ENCODE measurements at places on chromosomes 16 and 17.

DNA sequence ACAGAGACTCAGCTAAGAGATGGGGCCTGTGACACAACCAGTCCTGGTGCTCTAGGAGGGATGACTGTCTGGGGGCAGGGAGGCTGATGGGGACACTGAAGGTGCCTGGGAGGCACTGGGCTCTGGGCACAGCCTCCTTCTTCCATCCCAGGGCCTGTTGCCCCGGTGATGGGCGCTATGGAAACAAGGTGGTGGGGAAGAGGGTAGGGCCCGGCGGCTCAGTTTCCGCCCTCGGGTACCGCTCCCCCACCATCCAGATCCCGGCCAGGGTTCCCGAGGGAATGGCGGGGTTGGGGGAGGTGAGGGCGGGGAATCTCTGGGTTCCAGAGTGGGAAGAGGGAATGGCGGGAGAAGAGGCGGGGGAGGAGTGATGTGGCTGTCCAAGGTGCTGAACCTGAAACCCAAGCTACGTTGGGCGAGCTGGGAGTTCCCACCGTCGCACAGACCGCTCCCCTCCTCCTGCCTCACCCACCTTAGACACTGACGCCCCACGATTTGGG lies 981 bp downstream of the KCNH4 start:
- peak; percentile 20 for DNase-seq

GRCh38 chr16:29767062-29767461 lies 11.0 kb upstream of the ZG16 start:
- no peak for DNase-seq

DNA sequence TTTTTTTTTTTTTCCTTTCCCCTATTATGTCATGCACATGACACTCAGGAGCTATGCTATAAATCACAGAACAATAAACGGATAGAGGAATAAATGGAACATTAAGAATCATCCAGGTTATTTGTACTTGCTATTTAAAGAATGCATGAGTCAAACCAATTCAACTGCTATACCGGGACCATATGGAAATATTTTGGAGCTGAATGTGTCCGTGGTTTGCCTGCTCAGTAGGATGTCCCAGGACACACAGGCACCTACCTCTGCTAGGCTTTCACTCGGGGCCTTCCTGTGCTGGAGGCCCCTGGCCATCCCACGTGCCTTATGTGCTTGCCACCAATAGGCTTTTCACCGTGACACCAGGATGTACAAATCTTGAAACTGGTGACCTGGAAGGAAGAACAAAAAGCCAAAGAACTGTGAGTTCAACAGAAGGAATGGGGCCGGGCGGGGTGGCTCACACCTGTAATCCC lies 15.3 kb upstream of the SEC14L1 start:
- no peak for DNase-seq

DNA sequence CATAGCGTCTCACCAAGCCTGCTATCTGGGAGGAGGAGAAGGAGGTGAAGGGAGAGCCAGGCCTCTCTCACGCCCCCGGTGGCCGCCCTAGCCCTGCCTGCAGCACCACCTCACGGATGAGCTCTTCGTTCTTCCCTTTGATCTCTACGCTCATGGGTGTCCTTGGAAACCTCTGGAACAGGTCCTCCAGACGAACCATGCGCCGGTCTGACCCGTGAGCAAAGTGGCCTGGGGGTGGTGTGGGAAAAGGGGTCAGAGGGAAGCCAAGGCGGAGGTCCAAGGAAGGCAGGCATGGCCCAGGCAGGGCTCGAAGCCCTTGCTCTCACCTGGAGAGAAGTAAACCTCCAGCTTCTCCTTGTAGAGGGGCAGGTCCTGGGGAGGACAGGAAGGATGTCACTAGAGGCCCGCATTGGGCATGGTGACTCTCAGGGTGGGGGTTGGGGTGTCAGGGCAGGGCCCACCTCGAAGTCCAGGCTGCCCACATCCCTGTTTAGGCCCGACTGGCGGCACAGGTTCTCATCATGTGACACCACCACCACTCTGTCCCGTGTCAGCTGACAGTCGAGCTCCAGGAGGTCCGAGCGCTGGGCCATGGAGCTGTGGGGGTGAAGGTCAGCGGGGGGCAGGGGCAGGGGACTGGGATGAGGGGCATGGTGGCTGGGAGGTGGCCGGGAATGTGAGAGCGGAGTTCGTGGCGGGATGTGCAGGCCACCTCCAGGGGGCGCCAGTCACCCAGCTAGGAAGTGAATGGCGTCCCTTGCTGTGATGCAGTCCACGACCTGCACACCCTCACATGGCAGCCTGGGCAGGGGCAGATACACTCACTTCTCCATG lies 923 bp downstream of the GDPD3 start:
- DNase-seq, result peak; percentile 39

DNA sequence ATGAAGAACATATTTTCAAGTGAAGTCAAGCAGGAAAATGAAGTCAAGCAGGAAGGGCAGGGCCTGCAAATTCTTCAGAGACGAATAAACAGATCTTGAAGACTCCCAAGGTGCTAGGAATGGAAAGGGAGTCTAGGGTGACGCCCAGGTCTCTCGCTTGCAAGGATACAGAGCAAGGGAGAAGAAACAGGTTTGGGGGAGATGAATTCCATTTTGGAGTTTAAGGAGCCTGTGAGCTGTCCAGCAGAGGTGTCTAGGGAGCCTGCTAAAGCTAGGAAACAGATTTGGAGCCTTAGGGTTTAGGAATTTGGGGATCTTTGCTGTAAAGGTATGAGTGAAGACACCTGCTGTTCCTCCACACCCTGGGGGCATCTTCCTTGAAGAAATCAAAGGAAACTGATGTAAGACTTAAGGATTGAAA lies 2.0 kb upstream of the UNKL start:
- no peak for DNase-seq

- no peak for DNase-seq
Observed at GRCh38 chr16:85361441-85362118, 249.3 kb upstream of the CIBAR2 start.

GRCh38 chr17:76432712-76433336 lies 20.1 kb downstream of the UBE2O start:
- no peak for DNase-seq

GRCh38 chr17:69058165-69058564 lies 2.6 kb downstream of the ABCA9 start:
- DNase-seq, result no peak

DNA sequence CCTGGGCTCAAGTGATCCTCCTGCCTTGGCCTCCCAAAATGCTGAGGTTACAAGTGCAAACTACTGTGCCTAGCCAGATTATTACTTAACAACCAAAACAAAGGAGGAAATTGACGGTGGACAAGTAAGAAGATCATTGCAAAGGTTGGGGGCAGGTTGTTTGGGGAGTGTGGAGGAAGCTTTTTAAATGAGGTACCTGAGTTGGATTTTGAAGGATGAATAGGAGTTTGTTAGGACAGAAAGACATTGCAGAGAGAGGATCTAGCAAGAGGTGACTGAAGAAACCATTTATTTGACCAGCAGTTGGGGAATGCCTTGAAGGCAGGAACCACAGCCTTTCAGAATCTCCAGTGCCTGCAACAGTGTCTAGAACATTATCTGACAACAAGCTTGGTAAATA lies 51.3 kb downstream of the ABCC1 start:
- DNase-seq, result no peak

GRCh38 chr17:66076546-66077190 lies 115.3 kb downstream of the CEP112 start:
- DNase-seq, result no peak

DNA sequence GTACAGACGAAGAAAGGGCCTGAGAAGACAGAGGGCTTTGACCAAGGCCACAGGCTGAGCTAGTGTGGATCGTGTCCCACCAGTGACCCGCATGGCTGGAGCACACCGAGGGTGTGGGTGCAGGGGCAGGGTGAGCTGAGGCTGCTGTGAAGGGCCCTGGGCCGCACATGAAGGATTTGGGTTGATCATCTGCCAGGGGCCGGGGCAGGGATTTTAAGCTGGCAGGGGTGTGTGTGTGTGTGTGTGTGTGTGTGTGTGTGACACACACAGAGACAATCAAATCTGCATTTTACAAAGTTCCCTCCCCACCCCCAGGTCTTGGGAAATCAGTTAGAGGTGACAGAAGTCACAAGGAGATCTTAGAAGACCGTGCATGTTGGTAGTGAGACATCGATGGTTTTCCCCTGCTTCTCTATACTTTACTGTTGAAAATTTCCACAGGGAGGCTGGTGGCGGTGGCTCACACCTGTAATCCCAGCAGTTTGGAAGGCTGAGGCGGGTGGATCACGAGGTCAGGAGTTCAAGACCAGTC lies 65.2 kb downstream of the SRCIN1 start:
- DNase-seq, result no peak

GRCh38 chr17:60827943-60828342 lies 150.3 kb downstream of the BCAS3 start:
- DNase-seq, result no peak

DNA sequence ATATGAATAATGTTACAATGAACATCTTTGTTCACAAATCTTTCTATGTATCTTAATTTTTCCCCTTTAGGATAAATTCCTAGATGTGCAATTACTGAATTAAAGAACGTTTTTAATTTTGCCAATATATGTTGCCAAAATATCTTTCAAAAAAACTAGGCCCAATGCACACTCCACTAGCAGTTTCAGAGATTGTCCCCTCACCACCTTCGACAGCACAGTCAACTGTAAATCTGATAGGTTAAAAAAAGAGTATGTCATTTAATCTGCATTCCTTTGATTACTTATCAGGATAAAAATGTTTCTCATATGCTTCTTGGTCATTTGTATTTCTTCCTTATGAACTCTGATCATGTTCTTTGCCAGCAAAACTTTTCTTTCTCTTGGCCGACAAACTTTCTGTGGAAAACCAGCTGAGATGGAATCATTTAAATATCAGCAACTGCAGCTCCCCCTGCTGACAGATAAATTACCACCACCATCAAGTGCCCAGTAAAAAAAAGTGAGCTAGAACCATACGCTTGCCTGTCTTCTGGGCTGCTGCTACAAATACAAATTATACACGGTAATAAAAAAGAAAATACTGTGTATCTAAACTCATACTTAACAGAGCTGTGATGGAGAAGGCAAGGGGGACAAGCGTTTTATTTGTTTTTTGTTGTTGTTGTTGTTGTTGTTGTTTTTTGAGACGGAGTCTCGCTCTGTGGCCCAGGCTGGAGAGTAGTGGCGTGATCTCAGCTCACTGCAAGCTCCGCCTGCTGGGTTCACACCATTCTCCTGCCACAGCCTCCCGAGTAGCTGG lies 19.6 kb upstream of the KANSL1 start:
- DNase-seq, result peak; percentile 44

DNA sequence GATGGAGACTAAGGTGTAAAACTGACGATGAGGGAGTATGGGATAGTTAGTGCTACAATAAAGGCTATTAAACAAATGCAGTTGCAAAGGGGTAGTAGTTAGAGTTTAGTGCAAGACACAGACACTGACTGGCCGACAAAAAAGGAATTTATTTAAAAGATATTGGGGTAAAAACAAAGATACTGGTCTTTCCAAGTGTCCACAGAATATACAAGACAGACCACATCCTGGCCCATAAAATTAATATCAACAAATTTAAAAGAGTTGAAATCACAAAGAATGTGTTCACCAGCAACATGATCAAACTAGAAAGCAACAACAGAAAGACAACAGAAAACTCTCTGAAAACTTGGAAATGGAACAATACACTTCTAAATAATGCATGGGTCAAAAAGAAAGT lies 54.7 kb downstream of the CFDP1 start:
- DNase-seq, result no peak

DNA sequence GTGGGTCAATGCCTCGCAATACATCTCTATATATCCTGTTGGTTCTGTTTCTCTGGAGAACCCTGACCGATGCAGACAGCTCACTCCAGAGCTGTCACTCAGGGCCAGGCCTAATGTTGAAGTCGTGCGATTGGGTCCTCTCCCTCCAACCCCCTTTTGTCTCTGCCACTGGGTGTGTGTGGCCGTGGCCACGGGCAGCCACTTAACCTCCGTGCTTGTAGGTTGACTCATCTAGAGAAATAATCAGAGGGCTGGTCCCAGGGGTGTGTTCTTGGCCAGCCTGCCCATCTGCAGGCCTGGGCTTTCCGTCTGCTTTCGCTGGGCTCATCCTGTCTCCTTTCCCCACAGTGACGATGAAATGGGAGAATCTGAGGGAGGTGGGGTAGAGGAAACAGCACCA lies 7.4 kb downstream of the ADAD2 start:
- no peak for DNase-seq

DNA sequence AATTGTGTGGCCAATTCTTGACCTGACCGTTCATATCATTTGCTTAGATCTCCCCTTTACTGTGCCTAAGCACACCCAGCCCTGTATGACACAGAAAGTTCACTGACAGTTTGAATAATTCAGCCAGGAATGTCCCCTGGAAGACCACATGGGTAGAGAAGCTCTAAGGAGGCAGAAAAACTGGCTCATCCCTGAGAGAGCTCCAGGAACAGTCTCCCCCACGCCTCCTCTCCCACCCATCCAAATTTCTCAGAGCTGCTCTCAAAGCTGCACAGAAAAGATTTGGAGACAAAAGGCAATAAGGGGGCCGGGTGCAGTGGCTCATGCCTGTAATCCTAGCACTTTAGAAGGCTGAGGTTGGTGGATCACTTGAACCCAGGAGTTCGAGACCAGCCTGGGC lies 11.2 kb downstream of the PRAC1 start:
- no peak for DNase-seq

GRCh38 chr17:489758-490329 lies 137.2 kb upstream of the RPH3AL start:
- DNase-seq, result peak; percentile 39
